ENCODE measurements at places on chromosomes 2 and 18.

DNA sequence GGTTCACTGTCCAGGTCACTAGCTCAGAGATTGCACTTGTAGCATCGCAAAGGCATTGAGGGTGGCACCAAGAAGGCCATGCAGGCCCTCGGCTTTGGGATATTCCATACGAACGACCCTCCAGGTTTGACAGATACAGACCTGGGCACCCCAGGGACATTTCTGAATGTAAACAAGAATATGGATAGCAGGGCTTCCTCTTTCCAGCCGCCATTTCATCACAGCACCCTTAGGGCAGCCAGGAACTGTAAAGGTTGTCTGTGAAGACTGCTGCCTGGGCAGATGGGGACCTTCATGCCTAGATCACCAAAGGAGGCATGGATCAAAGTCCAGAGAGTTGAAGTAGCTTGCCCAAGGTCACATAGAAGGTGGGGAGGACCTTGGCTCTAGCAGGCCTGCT is 70.5 kb downstream of the ACTR2 start:
- no peak for DNase-seq

GRCh38 chr2:9703085-9703678 is 72.4 kb upstream of the YWHAQ start:
- DNase-seq, result peak; percentile 87

DNA sequence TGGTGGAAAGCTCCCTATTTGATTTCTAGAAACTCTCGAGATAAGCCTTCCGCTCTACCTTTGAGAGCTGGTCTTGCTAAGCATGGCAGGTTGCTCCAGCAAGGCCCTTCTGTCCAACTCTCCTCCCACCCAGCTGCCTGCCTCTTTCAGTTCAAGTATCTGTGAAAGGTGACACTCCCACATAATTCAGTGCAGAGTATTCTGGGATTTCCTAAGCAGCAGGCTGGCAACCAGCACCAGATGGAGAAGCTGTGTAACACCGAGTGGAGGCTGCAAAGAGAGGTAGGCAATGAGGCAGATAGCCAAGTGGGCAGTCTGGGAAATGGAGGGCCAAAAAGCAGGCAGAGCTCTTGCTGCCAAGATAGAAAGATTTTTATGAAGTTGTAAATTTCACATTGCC is 88.4 kb upstream of the CAVIN2 start:
- DNase-seq, result no peak

GRCh38 chr2:160934263-160934662 is 226.0 kb upstream of the TANK start:
- no peak for DNase-seq

GRCh38 chr2:111982822-111983221 is 72.2 kb upstream of the TMEM87B start:
- peak; percentile 15 for DNase-seq

DNA sequence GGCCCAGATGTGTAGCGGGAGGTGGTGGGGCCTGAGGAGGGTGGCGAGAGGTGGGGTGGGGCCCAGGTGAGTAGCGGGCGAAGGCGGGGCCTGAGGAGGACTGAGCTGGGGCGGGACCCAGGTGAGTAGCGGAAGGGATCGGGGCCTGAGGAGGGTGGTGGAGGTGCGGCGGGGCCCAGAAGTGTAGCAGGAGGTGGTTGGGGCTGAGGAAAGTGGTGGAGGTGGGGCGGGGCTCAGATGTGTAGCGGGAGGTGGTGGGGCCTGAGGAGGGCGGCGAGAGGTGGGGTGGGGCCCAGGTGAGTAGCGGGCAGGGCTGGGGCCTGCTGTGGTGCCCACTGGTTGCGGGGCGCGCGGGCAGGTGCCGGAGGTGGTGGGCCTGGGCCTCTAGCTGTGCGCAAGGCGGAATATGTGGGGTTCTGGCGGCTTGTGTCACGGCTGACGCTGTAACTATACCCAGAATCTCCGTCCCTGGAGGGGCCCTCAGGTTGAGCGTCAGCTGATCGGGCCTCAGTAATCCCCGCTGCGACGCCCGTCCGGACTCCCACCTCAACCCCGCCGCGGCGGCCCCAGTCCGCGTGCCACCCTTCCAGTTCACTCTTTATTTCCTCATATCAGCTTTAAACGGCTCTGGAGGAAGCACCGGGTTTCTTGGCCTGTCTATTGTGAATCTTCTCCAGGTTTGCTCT is 866 bp upstream of the SF3B6 start:
- DNase-seq, result no peak

DNA sequence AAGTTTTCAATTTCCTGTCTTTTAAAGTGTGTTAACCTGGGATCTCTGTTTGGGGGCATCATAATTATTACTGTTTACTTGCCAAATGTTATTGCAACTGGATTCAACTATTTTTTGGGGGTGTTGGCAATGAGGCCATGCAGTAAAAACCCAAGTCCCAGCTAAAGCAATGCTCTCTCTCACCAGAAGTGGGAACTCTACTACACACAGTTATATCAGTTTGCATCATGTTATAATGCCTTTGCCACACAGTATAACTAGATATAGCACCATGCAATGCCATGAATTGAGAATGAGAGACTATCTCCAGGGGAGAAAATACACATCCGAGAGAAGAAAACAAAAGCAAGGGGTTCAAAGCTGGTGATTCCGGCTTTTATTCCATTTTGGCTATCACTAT is 79.0 kb downstream of the GCA start:
- no peak for DNase-seq

DNA sequence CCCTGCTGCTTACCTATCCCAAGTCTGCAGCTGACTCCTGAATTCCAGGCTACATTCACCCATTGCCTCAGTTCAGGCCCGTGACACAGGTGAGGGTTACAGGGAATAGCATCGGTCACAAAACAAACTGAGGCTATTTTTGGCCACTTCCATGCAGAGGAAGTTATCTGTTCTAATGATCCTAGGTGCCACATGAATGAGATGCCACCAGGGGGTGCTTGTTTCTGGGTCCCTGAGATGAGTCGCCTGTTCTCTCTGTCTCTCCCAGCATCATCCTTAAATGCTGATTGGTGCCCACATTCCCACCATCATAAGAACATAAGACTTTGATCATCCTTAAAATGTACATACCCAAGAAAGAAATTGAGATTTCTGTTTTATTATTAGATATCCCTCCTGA is 119.0 kb upstream of the CELF4 start:
- no peak for DNase-seq

- DNase-seq, result no peak
Observed at GRCh38 chr2:145119225-145119624, 599.3 kb upstream of the ZEB2 start.

- no peak for DNase-seq
Observed at GRCh38 chr2:97731274-97732020, 18.1 kb downstream of the ZAP70 start.

- DNase-seq, result no peak
Observed at GRCh38 chr2:233476651-233477547, 89.7 kb downstream of the USP40 start.

DNA sequence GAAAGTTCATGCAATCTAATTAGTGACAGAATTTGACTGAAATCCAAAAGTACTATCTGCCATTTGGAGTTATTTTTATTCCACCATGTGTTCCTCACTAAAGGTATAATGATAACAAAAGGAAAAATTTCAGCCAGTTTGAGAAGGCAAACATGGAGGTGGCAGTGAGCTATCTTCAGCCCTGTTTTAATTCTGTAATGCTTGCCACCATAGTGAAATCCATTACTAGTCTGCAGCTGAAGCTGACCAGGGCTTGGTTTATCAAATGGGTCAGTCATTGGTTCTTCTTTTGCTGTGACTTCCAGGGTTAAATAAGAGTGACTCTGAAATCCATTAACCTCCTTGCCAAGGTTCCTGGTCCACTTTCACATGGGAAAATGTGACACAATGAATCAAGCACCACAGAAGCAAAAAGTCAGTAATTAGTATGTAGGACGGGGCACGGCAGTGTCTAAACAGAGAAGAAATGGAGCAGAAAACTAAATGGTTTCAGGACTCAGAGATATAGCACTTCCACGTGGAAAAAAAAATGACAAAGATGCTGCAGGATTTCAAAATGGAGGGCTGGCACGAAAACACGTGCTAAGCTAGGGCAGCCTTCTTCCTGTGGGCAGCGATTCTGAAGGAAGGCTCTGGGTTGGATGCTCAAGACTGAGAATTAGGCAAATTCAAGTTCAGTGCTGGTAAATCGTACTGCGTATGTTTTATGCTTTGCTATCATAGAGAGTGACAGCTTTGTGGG is 87.2 kb downstream of the EPHA4 start:
- no peak for DNase-seq

- no peak for DNase-seq
Observed at GRCh38 chr2:129469871-129470270, 509.6 kb upstream of the RAB6C start.

DNA sequence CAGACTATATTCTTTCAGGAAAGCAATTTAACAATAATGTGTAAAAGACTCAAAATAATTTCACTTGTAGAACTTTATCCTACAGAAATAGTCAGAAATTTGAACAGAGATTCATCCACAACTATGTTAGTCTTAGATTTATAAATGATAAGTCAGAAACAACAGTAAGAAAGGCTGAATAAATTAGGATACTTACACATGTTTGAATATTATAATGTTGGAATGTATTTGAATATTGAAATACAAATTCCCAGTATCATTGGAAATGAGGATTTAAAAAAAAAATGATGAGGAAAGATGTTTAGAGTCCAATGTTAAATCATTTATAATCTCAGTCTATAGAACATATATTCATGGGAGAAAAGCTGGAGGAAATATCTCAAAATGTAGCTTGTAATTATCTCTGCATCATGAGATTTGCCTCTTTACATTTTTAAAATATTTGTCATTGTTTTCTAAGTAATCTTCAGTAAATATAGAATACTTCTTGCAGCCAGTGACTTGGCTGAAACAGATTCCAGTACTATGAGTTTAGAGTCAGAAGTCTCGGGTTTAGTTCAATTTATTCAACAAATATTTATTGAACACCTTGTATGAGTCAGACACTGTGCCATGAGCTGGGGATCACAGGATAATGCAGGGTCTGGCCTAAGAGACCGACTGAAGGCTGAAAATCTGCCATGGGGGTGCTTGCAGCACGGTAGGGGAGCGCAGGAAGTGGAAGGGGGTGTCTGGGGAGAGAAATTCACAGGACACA is 32.3 kb downstream of the CXCR4 start:
- DNase-seq, result no peak

- no peak for DNase-seq
Observed at GRCh38 chr18:57644540-57644939, 22.9 kb upstream of the NARS1 start.

- no peak for DNase-seq
Observed at GRCh38 chr2:183224948-183225347, 100.7 kb downstream of the NUP35 start.

DNA sequence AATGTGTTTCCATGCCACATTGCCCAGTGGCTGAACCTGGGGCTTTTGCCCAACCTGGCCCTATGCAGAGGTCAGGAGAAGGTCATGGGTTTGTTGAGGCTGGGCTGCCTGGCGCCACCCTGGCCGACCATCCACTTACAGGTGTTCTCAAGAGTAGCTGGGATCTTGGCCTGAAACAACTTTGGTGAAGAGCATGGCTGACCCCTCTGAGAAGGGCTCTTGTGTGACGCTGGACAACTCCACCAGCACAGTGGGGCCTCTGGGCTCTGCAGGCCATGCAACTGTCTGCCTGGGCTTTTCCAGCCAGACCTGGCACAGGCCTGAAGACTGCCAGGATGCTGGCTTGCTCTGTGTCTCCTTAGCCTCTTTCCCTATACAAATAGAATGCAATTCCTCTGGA is 76.4 kb upstream of the ZNG1B start:
- DNase-seq, result no peak

DNA sequence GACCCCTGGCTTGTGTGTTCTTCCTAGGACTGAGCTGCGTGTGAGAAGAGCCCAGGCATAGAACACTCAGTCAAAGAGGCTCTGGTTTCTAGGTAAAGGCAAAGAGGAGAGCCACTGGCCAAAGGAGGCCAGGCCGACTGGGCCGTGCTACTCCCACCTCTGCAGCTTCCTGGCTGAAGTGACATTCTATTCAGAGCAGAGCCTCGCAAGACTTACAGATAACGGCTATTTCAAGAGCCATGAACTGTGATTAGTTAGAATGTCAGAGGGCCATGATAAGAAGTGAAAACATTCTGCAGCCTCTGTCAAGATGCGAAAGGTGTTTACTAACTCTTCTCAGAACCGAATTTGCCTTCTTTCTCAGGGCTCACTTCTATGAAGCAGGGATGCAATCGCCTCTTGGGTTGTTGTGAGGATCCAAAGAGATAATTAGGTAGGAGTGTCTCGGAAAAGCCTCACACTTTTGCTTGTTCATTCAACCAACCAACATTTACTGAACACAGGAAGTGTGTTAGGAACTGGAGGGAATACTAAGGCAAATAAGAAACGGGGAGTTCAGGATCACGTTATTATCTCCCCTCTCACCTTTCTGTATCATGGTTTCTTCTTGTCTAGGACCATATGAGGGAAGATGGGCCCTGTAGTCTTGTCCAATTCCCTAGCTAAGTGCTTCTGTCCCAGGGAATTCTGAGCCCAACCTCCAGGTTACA is 3.4 kb upstream of the DNAJC5G start:
- DNase-seq, result no peak

- DNase-seq, result no peak
Observed at GRCh38 chr2:170524828-170525565, 190.1 kb upstream of the SP5 start.

GRCh38 chr2:227713291-227713690 is 4.5 kb downstream of the SLC19A3 start:
- DNase-seq, result no peak

- DNase-seq, result no peak
Observed at GRCh38 chr2:215888680-215889079, 124.7 kb downstream of the MREG start.

DNA sequence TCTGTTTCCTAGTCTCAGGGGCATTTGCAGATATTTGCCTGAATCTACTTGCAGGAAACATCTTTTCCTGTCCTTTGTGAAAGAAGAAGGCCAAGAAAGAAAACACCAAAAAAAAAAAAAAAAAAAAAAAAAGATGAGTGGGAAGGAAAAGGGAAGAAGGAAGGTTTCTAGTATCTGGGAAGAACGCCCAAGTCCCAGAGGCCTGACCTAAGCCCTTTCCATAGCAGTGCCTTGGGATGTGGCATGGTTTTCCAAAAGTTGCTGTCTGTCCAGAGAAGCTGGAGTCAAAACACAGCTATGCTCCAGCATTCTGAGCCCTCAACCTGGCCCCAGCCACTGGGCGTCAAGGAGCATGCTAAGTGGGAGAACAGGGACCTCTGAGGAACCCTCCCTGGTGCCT is 123.5 kb downstream of the INHBB start:
- DNase-seq, result no peak

DNA sequence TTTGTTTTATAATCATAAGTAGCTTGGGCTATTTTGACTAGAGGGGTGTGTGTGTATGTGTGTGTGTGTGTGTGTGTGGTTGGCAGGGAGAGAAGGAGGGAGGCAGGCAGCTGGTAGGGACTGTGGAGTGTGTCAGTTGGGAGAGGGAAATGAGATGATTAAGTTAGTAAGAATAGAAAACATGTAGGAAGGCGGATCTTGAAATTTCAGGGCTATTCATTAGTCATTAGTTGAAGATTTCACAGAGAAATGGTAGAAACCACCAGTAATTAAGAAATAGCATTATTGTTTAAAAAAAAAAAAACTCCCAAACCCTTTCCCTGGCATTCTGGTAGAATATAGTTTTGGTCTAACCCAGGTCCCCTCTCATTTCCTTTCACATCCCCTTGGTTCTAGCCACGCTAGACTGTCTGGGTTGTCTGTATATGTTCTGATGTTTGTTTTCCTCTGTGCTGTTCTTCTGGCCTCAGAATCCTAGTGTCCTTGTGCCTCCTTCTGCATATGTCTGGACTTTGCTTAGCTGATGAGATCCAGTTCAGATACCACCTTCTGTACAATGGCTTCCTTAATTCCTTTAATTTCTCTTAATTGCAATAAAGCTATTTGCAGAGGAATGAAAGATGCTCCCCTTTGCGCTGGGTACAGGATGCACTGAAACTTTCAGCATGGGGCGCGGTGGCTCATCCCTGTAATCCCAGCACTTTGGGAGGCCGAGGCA is 161.6 kb downstream of the NEDD4L start:
- no peak for DNase-seq

GRCh38 chr2:28080911-28081310 is 190.4 kb downstream of the BABAM2 start:
- no peak for DNase-seq

All from stimulated activated CD4-positive, alpha-beta T cell treated with anti-CD3 and anti-CD28 coated beads, Interleukin-1b, Interleukin-23, amount 100 ng/mL, for 48 hours (primary cell).